ENCODE measurements at places on chromosomes 16 and 17. TPM values are rescaled to one million over a fixed set of nuclear protein-coding genes. Genes with fewer than 3 reads are reported as not detected.

- ATAC-seq, result no peak
Observed at GRCh38 chr16:66563574-66564334, 2.5 kb upstream of the CMTM1 start.

DNA sequence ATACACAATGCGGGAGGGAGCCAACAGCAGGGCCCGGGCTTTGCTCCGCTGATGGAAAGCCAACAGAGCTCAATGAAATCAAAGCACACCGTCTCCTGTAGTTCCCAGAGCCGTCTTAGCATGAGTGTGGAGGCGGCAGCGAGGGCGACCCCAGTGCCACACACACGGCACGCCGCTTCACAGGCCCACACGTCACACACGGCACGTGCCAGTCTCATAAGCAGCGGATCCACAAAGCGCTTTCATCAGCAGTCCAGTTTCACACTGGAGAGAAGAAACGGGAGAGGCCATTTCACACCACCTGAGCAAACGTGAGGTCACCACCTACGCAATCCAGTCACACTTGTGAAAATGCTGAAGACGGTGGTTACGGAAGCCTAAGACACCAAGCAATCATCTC lies 34.8 kb downstream of the CYB5D2 start:
- no peak for ATAC-seq

- ATAC-seq, result no peak
Observed at GRCh38 chr17:81489012-81489997, 23.3 kb downstream of the ACTG1 start.

DNA sequence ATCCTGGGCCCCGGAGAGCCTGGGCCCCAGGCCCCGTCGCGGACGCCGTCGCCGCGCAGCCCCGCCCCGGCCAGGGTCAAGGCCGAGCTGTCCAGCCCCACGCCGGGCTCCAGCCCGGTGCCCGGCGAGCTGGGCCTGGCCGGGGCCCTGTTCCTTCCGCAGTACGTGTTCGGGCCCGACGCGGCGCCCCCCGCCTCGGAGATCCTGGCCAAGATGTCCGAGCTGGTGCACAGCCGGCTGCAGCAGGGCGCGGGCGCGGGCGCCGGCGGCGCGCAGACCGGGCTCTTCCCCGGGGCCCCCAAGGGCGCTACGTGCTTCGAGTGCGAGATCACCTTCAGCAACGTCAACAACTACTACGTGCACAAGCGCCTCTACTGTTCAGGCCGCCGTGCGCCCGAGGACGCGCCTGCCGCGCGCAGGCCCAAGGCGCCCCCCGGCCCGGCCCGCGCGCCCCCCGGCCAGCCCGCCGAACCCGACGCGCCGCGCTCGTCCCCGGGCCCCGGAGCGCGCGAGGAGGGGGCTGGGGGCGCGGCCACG lies 36.8 kb upstream of the ZC3H18 start:
- peak; percentile 43 for ATAC-seq

The HSD17B1 gene
- total RNA-seq, result 0.94 TPM

GRCh38 chr16:441447-441846 lies 16.0 kb downstream of the RAB11FIP3 start:
- ATAC-seq, result no peak

DNA sequence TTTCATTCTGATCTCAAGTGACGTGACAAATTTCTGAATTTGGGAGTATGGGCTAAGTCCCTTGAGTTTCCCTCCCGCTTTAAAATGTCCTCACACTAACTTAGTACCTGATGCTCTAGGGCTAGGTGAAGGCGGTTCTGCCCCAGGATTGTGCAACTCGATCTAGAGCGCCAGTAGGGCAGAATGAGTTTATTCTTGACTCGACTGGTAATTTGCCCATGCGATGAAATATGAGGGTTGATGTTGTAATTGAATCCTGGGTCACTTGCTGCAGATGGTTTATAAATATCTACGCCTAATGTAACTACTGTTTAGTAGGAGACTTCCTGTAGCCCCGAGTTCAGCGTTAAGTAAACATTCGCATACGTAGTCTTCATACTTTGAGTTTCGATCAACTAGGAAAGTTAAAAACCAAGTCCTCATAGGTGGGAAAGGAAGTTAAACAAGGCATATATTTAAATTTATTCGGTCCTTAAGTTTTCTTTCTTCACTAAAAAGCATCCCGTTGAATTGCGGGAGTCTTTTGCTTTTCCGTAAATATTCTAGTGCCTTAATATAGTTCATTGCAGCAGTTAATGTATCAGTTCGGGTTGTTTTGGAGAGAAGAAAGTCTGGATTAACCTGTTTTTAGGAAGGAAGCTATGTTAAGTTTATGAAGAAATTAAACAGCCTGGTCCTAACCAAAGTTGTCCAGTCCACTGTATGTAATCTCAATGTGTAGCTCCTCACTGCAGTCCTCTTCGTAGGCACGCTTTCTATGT lies 1.6 kb downstream of the CTCF start:
- peak; percentile 21 for ATAC-seq

The USP10 gene
- 49.1 TPM for total RNA-seq

The MMP25 gene
- not detected for total RNA-seq

GRCh38 chr16:84247844-84248243 lies 8.0 kb upstream of the KCNG4 start:
- no peak for ATAC-seq

The CCL4 gene
- not detected for total RNA-seq

The DNAH3 gene
- total RNA-seq, result 0.13 TPM

DNA sequence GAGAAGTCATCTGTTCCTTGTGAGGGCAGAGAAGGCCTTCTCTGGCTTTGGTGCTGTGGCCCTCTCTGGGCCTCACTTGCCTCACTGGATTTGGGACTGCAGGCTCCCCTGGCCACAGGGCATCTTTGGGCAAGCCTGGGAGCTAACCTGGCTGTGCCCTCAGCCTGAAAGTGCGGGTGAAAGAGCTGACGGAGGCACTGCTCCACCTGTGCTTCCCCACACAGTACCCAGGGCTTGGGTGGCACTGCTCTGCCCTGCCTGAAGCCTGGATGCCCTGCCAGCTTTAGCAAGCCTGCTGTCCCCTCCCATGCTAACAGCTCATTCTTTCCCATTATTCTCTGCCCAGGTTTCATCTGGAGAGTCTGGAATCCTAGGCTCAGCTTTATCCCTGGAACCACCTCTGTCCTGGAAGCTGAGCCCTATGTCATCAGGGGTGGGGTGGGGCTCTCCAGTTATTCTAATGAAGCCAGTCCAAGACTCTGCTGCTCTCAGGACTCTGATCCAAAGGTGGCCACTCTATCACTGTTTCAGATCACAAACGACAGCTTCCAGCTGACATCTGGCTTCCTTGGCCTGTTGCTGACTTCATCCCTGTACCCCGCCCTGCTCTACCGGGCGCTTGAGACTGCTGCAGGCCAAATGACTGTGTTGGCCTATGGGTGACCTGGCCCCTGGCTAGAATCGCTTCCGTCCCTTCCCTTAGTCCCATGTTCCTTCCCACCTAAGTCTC lies 29.3 kb downstream of the HIC1 start:
- ATAC-seq, result peak; percentile 80

The RGS9 gene
- 39.8 TPM for total RNA-seq

The GP1BA gene
- total RNA-seq, result not detected

GRCh38 chr17:58756246-58757161 lies 850 bp downstream of the PPM1E start:
- ATAC-seq, result peak; percentile 28

The ACSM2A gene
- total RNA-seq, result not detected

The HP gene
- 2.9 TPM for total RNA-seq

DNA sequence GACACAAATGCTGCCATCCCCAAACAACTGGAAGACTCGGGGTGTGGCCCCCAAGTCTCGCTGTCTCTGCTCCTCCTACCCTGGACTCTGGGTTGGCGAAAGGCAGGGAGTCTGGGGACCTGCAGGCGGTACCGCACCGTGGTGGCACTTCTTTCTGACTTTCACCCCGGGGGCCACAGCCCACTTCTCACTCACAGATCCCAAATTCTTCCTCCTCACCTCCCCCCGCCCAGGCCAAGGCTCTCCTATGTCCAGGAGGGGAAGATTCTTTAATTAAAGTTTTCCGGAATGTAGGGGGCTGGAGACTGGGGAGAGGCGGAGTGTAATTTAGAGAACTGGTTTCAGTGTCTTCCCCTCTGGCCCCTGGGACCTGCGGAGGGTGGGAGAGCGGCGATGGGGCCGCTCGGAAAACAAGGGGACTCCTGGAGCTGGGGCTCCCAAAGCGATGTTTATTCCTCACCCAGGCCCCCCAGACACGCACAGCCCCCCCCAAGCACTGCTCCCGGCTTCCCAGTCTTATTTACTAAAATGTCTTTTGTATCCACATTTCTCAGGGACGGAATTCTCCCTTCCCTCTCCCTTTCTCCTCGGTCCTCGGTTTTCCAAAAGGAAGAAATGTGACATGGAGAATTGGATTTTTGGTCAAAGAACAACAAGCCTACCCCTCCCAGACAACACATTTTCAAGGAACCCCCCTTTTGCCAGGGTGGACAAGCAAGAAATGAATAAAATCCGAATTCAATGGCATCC lies 1.2 kb downstream of the WNT3 start:
- no peak for ATAC-seq

GRCh38 chr17:48498164-48498850 lies 32.5 kb downstream of the HOXB1 start:
- ATAC-seq, result no peak

DNA sequence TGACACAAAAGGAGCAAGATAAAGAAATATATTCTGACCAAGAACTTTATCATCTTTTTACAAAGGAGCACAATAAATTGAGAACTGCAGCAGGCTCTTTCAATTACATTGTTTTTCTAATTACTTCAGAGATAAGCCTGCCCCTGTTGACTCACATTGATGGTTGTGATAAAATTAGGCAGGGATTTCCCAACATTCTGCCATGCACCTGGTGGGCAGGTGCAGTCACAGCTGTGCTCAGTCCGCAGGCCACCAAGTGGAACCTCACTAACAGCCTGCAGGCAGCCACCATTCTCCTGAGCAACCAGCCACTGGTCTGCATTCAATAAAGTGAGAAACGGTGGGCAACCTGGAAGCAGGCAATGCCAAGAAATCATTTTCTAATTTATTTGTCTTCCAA lies 5.1 kb downstream of the FANCA start:
- no peak for ATAC-seq

The TBX2 gene
- 33.6 TPM for total RNA-seq

DNA sequence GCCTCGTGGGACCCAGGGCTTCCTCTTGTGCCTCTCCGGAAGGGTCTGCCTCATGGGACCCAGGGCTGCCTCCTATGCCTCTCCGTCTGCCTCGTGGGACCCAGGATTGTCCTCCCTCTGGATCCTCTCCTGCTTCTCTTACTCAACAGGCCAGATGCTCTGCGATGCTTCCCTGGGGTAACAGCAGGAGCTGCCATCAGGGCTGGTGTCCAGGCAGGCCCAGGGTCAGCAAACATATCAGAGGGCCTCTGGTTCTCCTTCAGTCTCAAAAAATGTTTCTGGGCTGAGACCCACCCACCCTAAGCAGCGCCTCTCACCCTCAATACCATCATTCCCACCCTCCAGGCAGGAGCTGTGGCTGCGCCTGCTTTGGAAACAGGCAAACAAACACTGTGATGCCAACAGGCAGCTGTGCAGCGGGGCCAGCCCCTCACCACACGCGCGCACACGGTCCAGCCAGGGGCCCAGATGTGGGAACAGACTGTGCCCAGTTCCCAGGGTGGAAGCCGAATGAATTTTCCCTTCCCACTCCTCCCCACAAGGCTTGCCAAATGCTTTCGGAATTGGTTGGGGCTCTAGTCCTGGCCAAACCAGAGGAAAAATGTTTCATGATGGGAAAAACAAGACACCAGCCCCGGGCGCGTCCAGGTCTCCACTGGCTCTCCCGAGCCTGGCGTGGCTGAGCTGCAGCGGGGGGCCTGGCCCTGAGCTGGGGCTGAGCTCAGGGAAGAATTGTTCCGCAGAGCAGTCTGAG lies 11.3 kb downstream of the TIMM22 start:
- peak; percentile 77 for ATAC-seq

The SLFN12 gene
- total RNA-seq, result 3.6 TPM

GRCh38 chr16:20409398-20410120 lies at the start of gene ACSM5:
ACSM5 (plus strand) TSS chr16:20409534; CDS start chr16:20411485, 1,951 bp downstream.
- peak; percentile 57 for ATAC-seq

DNA sequence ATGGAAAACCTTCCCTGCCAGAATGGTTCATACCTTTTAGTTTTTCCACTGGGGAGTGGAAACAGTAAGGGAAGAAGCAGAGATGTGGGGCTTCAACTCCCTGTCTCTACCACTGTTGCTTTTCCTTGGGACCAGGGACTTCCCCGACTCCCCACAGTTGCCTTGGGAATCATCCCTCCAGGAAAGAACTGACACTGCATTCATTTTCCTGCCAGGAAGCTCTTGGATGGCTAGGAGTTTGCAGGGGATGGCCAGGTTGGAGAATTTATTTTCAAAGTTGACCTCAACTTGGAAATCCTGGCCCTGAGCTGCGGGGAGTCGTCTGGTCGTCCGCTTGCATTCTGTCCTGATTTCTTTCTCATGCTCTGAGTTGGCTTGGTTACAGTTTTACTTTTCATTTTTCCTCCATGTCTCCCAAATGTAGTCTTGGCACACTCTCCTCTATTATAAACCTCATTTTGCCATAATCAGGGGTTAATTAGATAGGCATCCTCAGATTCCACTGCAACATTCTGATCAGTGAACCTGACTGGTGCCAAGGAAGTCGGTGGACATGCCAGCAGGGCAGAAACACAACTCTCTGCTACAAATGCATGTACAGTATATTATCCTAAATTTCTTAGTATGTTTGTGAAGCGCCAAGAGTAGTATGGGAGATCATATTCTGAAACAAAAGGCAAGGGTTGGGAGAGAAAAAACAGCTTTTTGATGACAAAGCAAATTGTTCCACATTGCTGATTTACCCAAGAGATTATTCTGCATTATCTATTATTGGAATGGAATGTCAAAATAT lies 220.5 kb upstream of the XYLT1 start:
- no peak for ATAC-seq

DNA sequence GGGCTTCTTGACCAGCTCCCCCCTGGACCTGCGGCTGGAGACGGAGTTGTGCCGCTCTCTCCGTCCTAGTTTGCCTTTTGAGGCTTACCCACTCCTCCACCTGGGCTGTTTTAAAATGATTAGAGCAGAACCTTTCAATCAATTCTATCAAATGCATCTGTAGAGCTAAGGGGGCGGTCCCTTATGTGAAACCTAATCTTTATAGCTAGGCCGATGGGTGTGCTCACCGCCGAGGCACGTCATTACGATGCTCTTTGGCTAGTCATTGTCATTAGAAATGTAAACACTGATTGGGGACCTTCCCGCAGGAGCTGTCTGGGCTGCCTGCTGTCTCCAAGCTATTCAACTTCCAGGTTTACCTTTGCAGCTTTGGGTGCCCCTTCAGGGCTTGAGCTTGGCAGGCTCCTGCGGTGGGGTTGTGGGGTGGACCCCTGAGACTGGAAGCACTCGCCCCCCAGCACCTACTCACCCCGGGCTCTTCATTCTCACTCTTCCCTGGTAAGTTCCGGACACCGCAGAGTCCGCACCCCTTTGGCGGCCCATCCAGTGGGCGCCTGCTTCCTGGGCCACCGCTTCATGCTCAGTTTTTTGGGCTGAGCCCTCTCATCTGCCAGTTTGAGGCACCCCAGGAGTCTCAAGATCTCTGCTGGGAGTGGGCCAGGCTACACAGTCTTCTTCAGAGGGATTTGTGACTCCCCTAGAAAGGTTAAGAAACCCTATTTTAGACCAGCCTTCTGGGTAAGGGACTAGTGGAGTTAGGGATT lies 20.9 kb upstream of the IL17C start:
- ATAC-seq, result no peak

- no peak for ATAC-seq
Observed at GRCh38 chr16:52994942-52995341, 57.8 kb downstream of the CHD9NB start.

GRCh38 chr17:56983366-56983765 lies 5.4 kb downstream of the SCPEP1 start:
- ATAC-seq, result no peak

The PIMREG gene
- total RNA-seq, result 0.59 TPM
